ENCODE measurements at places on chromosomes 13 and 19. TPM values are rescaled to one million over a fixed set of nuclear protein-coding genes. Genes with fewer than 3 reads are reported as not detected.

The IGFL1 gene
- 2.6 TPM for total RNA-seq

The PSG1 gene
- 0.21 TPM for total RNA-seq

The LAIR2 gene
- not detected for total RNA-seq

The ZNF208 gene
- total RNA-seq, result not detected

The STAP2 gene
- not detected for total RNA-seq

The RFPL4A gene
- total RNA-seq, result 0.33 TPM

The FAM216B gene
- not detected for total RNA-seq

The RASIP1 gene
- total RNA-seq, result 0.19 TPM
